ENCODE measurements at places on chromosomes 16 and 17.

- DNase-seq: no peak
Observed at GRCh38 chr17:75019710-75020109, 7.2 kb downstream of the MRPL58 start.

- DNase-seq: no peak
Observed at GRCh38 chr16:83792391-83792790, 15.4 kb upstream of the HSBP1 start.

DNA sequence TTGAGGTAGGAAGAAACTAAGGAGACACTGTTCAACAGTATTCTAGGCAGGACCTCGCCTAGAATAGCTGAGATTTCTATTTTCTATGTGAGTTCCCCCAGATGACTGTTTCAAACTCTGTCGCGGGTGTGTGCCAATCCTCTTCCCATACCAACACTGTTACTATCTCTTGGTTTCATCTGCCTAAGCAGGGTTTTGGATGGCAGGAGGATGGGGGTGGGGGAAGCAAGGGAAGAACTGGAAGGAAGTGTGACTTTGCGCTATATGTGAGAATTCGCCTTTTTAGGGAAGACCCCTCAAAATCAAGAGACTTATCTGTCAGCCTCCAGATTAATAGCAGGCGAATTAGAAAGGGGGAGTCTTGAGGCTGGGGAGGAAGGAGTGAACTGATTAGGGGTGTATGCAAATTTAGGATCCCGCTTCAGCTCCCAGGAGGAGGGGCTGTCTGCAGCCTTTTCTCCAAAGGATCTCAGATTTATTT is 521 bp upstream of the G6PC3 start:
- DNase-seq: no peak

- DNase-seq: no peak
Observed at GRCh38 chr17:27533874-27534815, 77.9 kb downstream of the KSR1 start.

GRCh38 chr17:15265131-15265530 is at the start of gene PMP22:
Gene PMP22, minus strand, starts transcription at chr17:15265326. Its CDS starts 4,599 bp downstream, at chr17:15260727.
- no peak for DNase-seq

- DNase-seq: no peak
Observed at GRCh38 chr17:43857957-43858600, 11.1 kb downstream of the CD300LG start.

GRCh38 chr17:9899280-9900043 is 5.6 kb downstream of the RCVRN start:
- DNase-seq: no peak

- DNase-seq: no peak
Observed at GRCh38 chr17:46800573-46800972, 17.9 kb downstream of the WNT3 start.

- no peak for DNase-seq
Observed at GRCh38 chr16:2711370-2712062, 8.5 kb downstream of the PRSS27 start.

DNA sequence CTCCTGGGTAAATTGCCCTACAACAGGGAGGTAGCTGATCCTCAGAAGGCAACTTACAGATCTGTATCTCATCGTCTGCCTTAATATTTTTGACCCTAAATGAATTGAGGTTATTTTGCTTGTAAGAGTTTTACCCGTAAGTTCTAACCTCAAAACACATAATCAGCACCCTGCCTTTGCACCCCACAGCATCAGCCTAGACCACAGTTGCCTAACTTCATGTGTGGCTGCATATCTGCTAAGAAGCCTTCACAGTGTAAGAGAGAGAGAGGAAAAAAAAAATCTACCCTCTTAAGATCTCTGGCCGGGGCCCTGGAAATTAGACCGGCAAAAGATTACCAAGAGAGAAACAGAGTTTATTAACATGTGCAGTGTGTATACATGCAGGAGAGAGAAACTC is 76.9 kb downstream of the ARHGAP44 start:
- no peak for DNase-seq

DNA sequence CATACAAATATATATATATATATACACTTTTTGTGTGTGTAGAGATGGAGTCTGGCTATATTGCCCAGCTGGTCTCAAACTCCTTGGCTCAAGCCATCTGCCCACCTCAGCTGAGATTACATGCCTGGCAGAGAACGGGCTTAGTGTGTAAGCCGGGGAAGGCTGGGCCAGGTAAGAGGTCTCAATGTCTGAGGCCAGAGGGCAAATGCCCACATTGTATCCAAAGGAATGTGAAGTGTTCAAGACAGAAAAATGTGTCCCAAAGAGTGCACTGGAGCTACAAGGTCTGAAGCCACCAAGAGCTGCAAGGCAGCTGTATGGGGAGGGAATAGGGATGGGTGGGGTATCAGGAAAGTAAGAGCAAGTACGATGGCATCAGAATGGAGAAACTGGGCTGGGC is 8.8 kb downstream of the CD2BP2 start:
- DNase-seq: no peak

DNA sequence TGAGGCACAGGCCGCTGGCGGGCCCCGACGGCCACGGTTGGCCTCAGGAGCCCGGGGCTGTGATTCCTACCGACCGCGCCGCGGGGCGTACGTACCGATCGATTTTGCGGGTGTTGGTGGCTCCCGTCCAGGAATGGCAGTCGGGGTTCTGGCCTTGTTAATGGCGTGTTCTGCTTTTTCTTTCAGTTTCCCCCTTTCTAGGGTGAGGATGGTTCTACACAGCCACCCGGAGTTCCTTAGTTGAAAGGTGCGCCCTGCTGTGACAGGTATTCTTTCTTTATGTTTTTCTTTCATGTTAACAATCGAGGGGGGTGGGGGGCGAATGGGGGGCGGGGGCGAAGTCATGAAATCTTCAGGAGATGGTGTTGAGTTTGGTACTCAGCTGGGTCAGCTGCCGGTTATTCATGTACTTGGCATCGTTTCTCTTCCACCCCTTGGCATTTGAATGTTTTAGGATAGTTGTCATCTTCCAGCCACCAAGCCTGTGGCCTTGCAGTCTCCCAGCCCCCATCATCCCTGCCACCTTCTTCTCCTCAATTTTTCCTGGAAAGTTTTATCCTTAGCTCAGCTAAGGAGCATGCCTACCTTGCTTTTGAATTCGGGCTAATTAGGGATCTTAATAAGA is 802 bp downstream of the CYLD start:
- DNase-seq: peak; percentile 20

GRCh38 chr17:798246-798645 is 16.1 kb downstream of the MRM3 start:
- no peak for DNase-seq

DNA sequence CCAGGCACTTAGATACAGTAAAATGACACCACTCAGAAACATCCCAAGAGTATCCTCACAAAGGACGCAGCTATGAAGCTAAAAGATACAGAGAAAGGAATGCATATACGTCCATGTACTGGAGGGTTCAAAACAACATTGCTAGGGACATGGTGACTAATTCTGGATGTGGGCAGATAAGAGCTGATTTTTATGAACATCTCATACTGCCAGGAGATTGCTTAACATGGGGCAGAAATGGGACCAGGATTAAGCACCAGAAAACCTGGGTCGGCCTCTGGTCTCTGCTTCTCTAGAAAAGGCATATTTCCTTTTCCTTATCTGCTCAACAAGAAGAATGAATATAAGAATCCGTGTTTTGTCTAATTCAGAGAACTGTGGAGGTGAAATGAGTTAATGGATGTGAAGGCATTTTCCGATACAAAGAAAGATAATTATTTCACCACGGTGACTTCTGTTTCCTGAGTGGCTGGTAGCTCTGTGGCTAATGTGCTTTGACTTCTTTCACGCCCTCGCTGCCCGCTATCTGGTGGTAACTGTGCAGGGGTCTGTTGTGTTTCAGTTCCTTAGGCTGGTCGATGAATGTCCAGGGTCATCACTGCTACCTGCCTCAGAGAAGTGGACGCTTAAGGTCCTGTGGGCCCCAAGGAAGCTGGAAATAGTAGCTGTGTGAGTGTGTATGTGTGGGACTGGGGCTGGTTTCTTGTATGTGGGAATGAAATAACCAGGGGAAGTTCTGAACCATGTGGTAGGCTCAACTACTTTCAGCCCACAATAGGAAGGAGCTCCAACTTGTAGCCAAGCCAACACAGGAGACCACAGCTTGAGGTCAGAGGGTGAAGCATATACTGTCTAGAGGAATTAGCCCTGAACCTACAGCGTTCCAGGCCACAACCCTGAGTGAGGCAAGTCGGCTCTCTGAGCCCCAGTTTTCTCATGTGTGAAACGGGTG is 15.8 kb upstream of the CCL5 start:
- no peak for DNase-seq

- no peak for DNase-seq
Observed at GRCh38 chr17:11511696-11512095, 86.6 kb upstream of the DNAH9 start.

DNA sequence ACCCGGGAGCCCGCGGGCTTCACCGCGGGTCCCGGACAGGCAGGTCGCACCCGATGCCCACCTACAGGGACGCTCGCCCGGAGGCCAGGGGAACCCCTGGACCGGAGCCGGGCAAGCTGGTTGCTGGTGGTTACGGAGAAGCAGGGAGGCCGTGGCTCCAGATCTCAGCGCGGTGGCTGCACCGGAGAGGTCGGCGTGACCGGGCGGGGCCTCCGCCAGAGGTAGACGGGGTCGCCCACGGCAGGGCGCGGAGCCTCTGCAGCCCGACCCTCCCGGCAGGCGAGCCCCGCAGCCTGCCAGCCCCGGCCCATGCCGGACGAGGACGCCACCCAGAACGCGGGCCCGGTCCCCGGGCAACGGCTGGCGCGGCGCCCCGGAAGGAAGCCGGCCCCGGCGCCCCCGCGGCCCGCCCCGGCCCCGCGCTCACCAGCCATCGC is 341 bp downstream of the PCYT2 start:
- no peak for DNase-seq

DNA sequence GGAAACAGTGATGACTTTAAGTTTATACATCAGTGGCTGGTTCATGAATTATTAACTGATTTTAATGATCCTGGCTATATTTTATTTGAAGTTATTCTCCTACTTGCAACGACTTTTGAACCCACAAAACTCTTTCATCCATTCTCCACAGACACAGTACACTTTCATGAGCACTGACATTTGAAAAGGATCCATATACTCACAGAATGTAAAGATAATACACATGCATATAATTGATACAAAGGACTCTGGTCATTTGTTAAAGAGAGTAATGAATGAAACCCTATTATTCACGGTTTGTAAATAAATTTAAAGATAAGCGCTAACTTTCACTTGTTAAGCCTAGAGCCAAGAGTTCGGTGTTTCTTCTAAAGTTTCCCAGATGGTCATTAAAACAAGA is 3.3 kb downstream of the TOX3 start:
- no peak for DNase-seq

- no peak for DNase-seq
Observed at GRCh38 chr17:36657763-36658490, 56.5 kb downstream of the MRM1 start.

DNA sequence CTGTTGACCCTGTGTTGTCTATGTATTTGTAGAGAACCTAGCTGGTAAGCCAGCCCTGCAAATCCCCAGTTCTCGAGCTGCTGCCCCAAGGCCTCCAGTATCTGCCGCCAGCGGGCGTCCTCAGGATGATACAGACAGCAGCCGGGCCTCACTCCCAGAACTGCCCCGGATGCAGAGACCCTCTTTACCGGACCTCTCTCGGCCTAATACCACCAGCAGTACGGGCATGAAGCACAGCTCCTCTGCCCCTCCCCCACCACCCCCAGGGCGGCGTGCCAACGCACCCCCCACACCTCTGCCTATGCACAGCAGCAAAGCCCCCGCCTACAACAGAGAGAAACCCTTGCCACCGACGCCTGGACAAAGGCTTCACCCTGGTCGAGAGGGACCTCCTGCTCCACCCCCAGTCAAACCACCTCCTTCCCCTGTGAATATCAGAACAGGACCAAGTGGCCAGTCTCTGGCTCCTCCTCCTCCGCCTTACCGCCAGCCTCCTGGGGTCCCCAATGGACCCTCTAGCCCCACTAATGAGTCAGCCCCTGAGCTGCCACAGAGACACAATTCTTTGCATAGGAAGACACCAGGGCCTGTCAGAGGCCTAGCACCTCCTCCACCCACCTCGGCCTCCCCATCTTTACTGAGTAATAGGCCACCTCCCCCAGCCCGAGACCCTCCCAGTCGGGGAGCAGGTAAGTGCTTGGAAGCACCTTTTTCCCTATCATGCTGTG is 23.1 kb upstream of the CDC6 start:
- no peak for DNase-seq

DNA sequence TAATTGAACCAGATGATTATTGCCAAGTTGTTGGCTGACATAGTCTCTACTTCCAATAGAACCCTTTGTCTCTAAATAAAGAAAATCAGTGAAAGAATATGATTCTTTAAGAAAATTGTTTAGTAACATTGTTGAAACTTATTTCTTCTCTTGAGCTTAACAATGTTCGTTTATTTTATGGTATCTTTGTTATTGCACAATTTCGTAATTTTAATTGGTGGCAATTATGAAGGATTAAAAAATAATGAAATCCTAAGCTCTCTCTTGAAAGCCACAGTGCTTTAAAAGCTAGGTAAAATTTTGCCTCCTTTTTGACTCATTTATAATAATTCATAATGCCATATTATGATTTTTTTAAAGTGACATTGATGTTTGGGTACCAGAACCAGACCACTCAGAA is 149.0 kb upstream of the RBL2 start:
- DNase-seq: no peak

Measured in stimulated activated CD4-positive, alpha-beta T cell treated with anti-CD3 and anti-CD28 coated beads, Interleukin-1b, Interleukin-23, amount 100 ng/mL, for 1 hour (primary cell).